ENCODE measurements at places on chromosomes 1 and 21. TPM values are rescaled to one million over a fixed set of nuclear protein-coding genes. Genes with fewer than 3 reads are reported as not detected.
A peak's percentile ranks its signal among the peaks of the same experiment; 100 is the strongest.

GRCh38 chr21:45435405-45435981, 30.5 kb downstream of the COL18A1 start:
- no peak for DNase-seq

GRCh38 chr1:100613817-100614559, 76.0 kb downstream of the GPR88 start:
- DNase-seq = no peak

DNA sequence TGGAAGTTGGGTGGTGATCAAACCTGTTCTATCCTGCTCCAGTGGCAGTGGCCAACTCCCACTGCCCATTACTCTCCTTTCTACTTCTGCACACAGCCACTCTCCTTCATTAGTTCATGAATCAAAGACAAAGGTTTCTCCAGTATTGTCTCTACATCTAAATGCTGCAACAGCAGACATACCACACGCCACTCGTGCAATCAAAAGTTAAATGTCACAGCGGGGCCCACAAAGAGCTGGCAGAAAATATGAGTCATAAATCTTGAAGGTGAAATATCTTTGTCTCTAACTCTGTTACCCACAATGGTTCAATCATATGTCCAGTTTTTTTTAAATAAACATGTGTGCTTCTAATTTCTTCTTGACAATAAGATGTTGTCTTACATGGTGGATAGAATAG, 13.3 kb downstream of the APCS start:
- no peak for DNase-seq

GRCh38 chr1:29162476-29163138, 19.1 kb downstream of the SRSF4 start:
- DNase-seq = peak; percentile 22

DNA sequence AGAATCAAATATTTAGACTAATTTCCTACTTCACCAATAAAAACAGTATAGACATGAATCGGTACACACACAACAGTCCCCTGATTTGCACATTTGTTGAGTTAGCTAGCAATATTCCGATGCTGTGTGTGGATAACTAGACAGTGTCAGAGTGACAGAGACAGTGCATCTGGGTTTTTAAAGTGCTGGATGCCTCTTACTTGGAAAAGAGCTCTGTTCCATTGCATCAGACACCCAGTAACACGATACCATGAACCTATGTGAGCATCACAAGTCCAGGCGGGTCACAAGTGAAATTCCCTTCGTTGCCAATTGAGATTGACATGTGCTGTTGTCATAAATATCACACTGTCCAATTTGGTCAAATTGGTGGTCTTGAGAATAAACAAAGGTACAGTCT, 82.0 kb upstream of the ESRRG start:
- no peak for DNase-seq

Gene LCE3E
- total RNA-seq = not detected
